Amniotic epithelial cell (primary cell): ENCODE measurements at places on chromosomes 4 and X.

DNA sequence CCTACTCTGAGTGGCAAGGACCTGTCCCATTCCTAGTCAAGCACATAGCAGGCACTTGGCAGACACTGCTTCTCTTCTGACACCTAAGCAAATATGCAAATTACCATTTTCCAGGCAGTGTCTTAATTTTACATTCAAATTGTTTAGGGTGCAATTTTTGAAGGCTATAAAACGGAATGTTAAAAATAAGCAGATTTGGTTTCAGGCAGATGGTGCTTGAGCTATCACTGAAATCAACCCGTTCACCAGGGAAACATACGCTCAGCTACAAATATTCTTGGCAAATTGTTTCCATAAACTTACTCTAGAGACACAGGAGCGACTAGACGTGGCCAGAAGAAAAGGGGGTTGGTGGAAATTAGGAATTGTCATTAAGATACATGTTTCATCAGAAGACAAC lies 45.7 kb downstream of the BEND2 start:
- DNase-seq: no peak

DNA sequence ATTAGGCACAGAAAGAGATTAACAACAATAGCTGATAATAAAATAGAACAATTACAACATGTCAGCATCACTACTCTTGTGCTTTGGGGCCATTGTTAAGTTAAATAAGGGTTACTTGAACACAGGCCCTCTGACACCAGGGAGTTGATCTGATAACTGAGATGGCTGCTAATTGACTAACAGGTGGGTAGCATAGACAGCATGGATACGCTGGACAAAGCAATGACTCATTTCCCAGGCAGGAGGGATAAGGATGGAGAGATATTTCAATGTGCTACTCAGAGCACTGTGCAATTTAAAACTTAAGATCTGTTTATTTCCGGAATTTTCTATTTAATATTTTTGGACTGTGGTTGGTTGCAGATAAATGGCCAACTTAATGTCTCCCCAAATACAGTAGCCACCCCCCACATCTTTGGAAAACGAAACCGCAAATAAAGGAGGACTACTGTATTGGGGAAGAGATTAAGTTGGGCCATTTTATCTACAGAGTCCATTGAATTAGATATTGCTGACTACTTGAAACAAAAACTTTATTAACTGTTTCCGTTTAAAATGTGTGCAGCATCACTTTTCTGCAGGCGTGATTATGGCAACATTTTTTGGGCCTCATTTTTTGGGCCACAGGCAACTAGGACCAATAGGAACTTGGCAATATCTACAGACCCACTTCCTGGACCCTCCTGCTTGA lies 200.6 kb upstream of the KLF3 start:
- no peak for DNase-seq

GRCh38 chr4:57501720-57502119 lies 391.5 kb upstream of the IGFBP7 start:
- DNase-seq: peak; percentile 70

DNA sequence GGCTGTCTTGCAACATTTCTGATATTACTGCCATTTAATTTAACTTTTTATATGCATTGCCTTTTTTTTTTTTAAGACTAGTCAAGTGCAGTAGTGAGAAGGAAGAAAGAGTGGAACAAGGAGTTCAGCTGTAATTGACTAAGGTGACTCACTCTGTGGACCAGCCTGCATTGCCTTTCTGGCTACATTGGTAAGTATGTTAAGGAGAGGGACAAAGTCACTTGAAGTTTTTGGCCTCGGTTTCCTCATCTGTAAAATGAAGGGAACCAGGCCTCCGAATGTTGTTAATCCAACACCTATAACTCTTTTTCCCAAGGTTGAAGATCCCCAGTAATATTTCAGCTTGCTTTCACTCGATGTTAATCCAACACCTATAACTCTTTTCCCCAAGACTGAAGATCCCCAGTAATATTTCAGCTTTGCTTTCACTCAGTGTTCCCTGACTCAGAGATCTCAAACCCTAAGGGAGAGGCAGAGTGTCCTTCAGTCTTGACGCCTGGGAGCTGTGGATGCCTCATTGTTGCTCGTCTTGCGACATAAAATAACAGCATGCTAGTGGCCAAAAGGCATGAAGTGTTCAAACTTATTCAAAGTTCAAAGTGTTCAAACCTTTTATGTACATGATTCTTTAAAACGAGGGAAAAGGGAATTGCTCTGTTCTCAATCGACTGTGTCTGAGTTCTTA lies 102.0 kb downstream of the SORBS2 start:
- peak; percentile 77 for DNase-seq

DNA sequence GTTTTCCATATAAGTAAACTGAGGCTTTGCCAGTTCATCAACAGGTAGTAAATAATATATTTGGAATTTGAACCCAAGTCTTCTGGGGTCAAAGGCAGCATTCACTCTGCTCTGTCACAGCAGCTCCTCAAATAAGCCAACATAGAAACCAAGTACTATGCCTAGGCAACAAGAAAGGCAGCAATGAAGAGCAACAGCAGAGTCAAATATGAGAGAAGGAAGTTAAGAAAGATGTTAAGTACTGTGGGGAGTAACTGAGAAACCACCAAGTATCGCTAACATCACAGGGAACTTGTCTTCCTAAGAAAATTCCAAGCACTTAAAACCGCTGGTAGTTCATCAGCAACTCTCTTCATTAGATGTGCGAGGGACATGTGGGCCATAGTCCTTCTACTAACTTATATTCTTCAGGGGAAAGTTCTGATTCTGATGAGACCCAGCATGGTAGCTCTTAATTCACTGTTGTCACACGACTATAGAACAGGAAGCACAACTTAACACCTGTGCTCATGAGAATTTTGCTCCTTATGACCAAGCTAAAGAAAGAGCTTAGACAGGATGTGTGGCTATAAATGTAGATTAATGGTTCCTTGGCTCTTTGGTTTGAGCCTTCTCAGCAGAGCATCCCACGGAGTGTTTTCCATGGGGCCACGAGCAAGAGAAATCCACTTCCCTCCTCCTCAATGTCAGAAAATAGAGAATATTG lies 107.8 kb downstream of the AR start:
- no peak for DNase-seq

DNA sequence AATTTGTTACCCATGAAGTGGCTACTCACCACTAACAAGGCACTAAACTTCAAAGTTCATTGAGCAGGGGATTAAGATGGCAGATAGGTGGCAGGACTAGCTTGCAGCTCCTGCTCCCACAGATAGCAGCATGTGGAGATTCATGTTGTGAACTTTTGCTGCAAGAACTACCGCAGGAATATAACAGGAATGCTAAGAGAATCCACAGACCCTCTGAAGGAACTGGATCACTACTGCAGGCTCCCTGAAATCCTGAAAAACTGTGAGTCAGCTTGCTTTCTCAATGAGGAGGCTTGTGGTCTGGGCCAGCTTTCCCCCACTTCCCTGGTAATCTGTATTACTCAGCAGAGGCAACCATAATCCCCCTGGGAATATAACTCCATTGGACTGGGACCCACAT lies 118.5 kb upstream of the VCX2 start:
- DNase-seq: peak; percentile 88

DNA sequence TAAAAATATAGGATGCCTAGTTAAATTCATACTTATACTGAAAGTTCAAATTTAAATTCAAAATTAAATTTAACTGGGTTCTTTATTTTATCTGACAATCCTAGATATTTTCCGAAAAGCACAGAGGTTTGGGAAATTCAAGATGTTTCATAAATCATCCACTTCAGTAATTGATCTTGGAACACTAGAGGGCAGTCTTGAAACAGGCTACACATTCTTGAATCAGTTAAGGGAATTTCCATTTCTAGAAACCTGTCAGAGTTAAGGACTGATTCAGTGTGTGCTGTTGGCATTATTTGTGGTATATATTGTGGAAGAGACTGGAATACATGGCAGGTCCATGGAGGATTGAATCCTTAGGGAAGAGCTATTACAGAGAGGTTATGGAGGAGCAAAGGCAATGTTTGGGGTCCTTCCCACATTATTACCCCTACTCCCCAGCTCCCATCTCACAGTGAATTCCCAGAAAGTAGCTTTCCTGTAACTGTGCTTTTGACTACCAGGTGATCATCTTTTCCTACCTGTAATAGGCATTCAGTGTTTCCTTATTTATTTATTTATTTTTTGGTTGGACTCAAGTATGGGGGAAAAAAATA lies 92.9 kb downstream of the EGF start:
- peak; percentile 73 for DNase-seq

GRCh38 chrX:48083212-48083611 lies 11.8 kb upstream of the ZNF630 start:
- DNase-seq: peak; percentile 29

DNA sequence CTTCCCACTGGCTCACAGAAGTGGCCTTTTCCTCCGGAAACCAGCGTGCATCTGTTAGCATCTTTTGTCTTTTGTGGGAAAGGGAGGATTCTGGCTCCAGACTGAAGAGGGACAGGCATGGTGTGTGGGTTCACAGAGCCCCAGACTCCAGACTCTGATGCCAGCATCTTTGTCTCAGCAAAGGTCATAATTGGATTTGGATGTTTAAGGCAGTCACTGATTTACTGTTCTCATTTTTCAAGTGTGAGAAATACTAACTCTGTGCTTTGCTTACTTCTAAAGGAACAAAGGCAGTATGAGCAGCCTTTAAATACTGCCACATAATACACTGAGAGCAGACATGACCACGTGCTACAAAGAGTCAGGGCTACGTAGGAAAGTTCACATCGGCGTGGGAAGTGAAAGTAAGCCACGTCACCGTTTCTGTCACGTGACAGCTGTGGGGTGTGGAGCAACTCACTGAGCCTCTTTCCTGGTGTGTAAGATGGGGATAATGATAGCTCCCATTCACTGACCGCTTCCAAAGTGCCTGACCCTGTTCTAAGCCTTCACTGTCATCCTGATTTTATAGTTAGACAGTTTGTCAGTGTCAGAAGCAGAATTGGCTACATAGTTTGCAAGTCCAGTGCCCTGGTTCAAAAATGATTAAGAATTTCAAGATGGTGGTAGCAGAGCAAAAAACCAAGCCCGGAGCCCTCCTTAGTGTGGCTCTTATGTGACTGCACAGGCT lies 24.8 kb upstream of the TMSB4X start:
- peak; percentile 92 for DNase-seq

- DNase-seq: no peak
Observed at GRCh38 chr4:5084911-5085475, 33.7 kb downstream of the STK32B start.

GRCh38 chrX:79182616-79183015 lies 38.1 kb downstream of the GPR174 start:
- DNase-seq: no peak
